CD4-positive, alpha-beta T cell treated with Interleukin-10 for 1 hour (primary cell): ENCODE measurements at places on chromosomes 12 and 14.

- no peak for DNase-seq
Observed at GRCh38 chr12:115762936-115763335, 514.6 kb downstream of the MED13L start.

DNA sequence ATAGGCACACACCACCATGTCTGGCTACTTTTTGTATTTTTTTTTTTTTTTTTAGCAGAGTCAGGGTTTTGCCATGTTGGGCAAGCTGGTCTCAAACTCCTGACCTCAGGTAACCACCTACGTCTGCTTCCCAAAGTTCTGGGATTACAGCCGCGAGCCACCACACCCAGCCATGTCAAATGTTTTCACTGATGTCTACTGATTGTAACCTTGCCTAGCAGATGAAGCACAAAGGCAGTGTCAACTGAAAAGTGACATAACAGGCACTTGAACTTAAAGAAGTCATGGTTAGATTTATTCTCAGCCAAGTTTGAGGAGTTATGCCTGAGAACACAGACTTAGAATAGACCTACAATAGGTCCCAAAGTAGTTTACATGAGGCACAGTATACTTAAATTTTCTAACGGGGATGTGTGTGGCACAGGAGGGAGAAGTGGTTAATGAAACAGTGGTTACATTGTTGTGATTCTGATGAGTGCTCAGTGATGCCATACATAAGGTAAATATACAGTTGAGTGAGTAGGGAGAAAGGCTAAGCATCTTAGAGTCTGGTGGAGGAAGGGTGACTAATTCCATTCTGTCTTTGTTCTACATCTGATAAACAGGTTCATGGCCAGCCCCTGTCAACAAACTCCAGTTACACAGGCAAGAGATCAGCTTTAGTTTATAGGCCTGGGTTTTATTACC is 12.6 kb upstream of the RNASE4 start:
- no peak for DNase-seq

DNA sequence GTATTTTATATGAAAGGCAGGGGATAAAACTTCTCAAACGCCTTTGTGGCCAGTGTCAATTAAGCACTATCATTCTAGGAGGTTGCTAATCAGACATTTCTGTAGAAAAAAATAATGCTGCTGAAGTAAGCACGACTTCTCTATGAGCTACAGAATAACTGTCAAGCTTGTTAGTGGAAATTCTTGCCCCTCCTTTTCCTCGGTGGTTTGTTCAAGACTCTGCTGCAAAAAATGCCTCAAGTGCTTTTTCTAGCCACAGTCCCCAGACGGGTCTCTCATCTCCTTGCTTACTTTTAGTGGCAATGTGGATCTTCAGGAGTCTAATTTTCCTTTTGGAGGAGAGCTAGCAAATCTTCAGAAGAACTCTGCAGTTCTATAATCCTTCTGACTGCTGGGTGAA is 452.0 kb downstream of the FUT8 start:
- no peak for DNase-seq

- DNase-seq: no peak
Observed at GRCh38 chr12:26728205-26729050, 104.6 kb downstream of the ITPR2 start.

DNA sequence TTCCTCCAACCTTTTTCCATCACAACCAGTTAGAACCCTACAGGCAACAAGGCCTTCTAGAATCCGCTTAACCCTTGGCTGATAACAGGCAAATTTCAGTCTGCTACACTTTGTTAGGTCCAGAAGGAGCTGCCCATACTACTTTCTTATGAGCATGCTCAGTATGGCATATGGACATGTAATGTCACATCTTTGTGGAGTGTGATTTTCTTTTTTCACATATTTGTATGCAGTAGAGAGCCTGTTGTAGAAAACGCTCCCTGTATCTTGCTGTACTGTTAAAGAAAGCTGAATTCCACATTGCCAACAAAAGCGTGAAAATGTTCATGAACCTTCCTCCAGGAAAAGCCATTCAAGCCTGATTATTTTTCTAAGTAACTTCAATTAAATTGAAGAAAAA is 196.5 kb downstream of the SLC41A2 start:
- no peak for DNase-seq
